Stimulated activated CD8-positive, alpha-beta memory T cell treated with anti-CD3 and anti-CD28 coated beads, Interleukin-15, amount 100 ng/mL, for 1 hour (primary cell): ENCODE measurements at places on chromosomes 16 and 17.

- no peak for DNase-seq
Observed at GRCh38 chr17:15884731-15885130, 60.2 kb upstream of the ADORA2B start.

GRCh38 chr17:8829036-8829941 is 30.1 kb upstream of the MFSD6L start:
- DNase-seq, result no peak

- no peak for DNase-seq
Observed at GRCh38 chr16:85173981-85174751, 61.9 kb upstream of the CIBAR2 start.

DNA sequence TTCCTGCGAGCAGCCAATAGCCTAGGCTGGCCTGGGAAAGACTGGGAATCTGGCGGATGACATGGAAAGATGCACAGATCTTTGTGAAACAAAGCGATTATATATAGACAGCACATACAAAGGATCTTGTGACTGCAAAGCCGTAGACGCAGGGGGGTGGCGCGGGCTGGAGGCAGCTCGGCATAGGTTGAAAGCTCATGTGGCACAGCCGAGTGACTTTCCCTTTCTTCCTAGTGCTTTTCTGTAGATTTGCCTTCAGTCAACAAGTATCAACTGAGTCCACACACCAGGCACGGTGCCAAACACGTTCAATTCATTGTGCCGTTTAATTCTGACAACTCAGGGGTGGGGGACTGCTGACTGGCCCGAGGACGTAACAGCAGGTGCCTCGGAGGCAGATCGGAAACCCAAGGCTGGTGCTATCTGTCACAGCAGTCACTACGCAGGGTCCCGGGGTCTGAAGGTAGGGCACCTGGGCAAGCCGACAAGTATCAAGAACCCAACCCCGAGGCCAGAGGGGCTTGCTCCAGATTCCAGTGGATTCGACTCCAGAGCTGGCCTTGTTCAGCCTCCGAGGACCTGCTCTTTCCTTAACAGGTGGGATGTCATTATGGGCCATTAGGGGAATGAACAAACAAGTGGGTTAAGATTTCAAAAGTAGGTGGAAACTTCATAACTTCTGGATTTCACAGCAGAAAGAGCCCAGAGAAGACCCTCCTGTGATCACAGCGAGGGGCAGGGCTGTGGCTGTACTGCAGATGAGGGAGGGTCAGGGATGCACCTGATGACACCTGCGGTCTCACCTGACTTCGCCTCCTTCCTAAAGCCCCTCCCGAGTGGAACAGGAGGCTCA is 5.9 kb downstream of the PAM16 start:
- DNase-seq, result no peak

DNA sequence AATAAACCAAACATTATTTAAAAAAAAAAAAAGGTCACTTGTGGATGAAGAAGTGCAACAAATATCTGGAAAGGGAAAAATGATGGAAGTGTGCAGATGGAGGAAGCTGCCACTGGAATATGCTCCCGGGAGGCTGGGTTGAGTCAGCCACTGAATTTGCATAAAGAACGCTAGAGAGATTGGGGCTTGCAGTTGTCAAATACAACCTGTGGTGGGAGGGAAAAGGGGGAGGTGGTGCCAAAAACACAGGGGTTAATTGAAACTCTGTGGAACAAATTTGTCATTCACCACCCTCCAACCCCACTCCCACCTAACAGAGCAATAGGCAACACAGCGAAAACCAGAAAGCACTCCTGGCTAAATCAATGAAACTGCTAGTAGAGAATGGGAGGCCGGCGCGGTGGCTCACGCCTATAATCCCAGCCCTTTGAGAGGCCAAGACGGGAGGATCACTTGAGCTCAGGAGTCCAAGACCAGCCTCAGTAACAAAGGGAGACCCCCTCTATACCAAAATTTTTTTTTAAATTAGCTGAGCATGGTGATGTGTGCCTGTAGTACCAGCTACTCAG is 37.6 kb upstream of the RPL38 start:
- no peak for DNase-seq

DNA sequence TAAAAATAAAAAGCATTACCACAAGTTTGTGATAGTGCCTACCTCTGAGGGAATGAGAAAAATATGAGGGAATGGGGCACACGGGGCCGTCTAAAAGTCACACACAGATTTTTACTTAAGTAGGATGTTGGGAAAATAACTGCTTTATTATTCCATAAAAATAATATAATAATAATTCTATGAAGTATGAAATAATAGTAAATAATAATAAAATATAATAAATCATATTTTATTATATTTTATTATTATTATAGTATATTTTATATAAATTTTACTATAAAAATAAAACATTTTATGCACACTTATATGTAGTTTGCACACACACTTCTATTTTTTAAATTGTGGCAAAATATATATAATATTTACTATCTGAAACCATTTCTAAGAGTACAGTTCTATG is 92.3 kb downstream of the BMERB1 start:
- DNase-seq, result no peak

- DNase-seq, result peak; percentile 82
Observed at GRCh38 chr17:36601303-36602029, at the start of gene MRM1. Gene MRM1, plus strand, starts transcription at chr17:36601583. Its CDS starts 228 bp downstream, at chr17:36601811.

GRCh38 chr16:87065446-87066132 is 251.6 kb downstream of the C16orf95 start:
- DNase-seq, result no peak

- no peak for DNase-seq
Observed at GRCh38 chr16:2384426-2384825, 43.9 kb upstream of the ABCA3 start.

DNA sequence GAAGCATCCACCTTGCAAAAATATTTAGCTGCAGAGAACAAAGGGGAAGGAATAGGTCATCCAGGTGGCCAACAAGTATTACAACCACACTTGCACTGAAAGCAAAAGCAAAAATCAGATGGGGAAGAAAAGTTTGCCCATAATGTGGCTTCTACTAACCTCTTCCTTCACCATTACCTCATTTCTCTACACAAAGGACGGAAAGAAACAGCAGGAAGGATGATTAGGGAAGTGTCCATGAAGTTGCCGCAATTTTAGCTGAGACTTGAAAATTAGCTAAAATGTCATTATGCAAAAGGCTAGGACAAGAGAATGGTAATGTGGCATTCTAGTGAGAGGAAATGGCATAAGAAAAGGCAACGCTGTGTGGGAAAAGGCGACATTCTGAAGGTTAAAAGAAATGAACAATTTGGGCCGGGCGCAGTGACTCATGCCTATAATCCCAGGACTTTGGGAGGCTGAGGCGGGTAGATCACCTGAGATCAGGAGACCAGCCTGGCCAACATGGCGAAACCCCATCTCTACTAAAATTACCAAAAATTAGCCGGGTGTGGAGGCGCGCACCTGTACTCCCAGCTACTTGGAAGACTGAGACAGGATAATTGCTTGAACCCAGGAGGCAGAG is 13.7 kb downstream of the KANSL1 start:
- no peak for DNase-seq

- no peak for DNase-seq
Observed at GRCh38 chr17:5485270-5486205, at the start of gene DERL2. Gene DERL2, minus strand, starts transcription at chr17:5486178. Its CDS starts 17 bp downstream, at chr17:5486161.

DNA sequence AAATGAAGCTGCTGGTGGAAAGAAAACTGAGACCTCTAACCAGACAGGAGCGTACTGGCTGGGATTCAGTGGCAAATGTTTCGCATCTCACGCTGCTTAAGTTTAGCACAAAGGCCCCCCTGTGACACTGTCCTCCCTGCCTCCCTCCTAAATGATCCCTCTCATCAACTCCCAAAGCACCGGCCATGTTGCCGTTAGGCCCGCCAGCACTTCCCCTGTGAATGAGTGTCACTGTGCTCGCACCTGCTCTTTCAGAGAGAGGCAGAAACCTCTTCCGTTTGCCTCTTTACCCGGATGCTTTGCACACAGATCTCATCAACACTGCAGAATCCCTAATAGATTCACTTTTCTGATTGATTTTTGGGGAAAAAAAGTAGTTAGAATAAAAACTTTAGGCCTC is 26.5 kb downstream of the MBTPS1 start:
- DNase-seq, result no peak

GRCh38 chr16:69187446-69188235 is 677 bp downstream of the SNTB2 start:
- peak; percentile 14 for DNase-seq

GRCh38 chr17:63945784-63946439 is 13.8 kb upstream of the CD79B start:
- no peak for DNase-seq

DNA sequence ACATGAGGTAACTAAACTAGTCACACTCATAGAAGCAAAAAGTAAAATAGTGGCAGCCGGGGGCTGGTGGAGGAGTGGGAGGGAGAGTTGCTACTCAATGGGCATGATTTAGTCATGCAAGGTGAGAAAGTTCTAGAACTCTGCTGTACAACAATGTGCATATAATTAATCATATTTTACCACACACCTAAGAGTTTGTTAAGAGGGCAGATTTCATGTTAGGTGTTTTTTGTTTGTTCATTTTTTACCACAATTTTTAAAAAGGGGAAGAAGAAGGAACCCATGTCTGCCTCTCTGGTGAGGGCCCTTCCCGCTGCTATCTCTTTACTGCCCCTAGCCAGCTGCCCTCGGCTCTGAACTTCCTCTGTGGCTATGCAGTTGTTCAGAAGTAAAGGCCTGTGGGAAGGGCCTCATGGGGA is 11.2 kb downstream of the CD300LB start:
- no peak for DNase-seq

GRCh38 chr17:42844271-42844670 is at the start of gene AOC2:
Gene AOC2, plus strand, starts transcription at chr17:42844580. Its CDS starts 47 bp downstream, at chr17:42844627.
- DNase-seq, result no peak

- DNase-seq, result no peak
Observed at GRCh38 chr17:76017481-76018339, 9.4 kb downstream of the EVPL start.

DNA sequence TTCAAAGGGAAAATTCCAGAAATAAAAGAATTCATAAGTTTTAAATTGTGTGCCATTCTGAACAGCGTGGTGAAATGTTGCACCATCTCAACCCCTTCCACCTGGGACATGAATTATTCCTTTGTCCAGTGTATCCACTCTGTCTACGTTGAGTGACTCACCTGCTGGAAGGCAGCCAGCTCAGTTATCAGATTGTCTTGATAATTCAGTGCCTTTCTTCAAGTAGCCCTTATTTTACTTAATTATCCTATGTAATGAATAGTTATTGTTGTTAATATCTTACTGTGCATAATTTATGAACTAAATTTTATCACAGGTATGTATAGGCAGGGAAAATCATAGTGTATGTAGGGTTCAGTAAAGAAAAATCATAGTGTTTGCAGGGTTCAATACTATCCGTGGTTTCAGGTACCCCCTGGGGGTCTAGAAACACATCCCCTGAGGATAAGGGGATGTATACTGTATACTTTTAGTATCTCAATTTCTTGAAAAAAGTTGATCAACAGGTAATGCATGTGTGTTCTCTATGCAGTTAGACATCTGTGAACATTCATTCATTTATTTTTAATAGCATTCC is 7.7 kb upstream of the PCTP start:
- DNase-seq, result no peak

DNA sequence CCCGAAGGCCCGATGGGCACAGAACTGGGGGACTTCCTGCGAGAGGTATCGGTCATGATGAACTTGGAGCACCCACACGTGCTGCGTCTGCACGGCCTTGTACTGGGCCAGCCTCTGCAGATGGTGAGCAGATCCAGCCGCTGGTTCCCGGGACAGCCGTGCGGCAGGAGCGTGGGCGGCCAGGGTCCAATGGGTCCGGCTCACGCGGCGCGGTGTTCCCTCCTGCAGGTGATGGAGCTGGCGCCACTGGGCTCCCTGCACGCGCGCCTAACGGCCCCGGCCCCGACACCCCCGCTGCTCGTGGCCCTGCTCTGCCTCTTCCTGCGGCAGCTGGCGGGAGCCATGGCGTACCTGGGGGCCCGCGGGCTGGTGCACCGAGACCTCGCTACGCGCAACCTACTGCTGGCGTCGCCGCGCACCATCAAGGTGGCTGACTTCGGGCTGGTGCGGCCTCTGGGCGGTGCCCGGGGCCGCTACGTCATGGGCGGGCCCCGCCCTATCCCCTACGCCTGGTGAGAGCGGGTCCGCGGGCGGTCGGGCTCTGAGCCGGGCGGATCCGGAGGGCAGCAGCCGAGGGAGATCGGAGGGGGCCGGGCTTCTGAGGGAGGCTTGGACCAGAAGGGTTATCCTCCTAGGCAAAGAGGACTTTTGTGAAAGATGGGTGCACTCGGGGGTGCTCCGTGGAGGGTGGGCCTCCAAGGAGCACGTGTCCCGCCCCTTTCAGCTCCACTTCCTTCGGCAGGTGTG is 3.0 kb downstream of the TNK1 start:
- peak; percentile 48 for DNase-seq

DNA sequence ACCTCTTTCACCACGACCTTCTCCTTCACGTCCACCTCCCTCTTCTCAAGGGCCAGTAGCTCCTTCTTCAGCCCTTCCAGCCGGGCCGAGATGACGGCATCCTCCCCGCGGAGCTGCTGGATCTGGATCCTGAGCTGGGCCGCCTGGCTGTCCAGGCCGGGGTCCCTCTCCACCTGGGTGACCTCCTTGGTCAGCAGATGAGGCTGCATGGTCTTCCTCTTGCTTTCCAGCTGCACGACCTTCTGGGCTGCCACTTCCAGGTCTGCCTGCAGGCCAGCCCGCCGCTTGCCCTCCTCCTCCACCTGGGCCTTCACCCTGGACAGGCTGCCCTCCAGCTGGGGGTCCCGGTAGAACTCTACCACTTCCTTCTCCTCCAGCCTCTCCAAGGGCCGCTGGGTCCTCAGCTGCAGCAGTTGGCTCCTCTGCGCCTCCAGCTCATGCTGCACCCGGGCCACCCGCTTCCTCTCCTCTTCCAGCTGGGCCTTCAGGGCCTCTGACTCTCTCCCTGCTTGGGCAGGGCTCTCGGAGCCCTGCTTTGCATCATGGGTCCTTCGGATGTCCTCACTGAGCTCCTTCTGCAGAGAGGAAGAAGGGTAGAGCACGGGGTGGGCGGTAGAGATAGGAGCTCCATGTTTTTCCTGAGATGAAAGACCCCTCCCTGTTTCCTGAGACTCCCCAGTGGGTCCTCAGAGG is 9.5 kb downstream of the CDK3 start:
- DNase-seq, result no peak

DNA sequence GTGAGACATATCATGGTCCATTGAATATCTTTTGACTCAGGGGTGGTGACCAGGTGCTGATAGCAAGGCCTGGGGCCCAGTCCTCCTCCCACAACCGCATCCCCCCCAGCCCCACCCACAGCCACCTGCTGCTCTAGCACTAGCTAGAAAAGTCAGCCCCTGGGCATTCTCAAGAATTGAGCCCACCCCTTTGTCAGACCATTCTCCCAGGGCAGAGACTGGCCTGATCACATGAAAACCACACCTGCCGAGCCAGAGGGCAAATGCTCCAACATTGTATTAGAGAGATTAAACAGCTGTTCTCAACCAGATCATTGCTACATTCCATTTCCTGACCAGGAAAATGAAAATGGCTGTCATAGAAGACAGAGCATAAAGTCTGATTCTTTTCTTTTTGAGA is 62.4 kb downstream of the RAB11FIP4 start:
- no peak for DNase-seq

GRCh38 chr17:4551141-4551540 is 4.0 kb downstream of the MYBBP1A start:
- DNase-seq, result no peak

DNA sequence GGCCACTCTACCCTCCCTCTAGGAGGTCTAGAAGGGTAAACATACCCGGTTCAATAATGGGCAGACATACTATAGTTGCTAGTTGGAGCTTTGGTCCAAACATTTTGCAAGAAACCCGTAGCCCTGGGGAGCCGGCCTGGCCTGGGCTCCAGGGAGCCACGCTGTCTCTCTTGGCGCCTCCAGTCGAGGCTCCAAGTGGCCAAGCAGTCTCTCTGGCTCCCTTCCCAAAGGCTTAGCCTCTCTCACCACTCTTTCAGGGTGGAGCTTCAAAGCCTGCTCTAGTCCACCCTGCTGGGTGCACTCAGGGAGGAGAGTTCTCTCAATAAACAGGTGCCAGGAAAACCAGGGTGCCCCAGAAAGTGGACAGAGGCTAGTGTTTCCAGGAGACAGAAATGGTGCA is 32.2 kb downstream of the RCVRN start:
- no peak for DNase-seq
